A549 treated with CpdA at 1 μM for 4 hours (cell line): ENCODE measurements at places on chromosomes 5 and 9. TPM values are rescaled to one million over a fixed set of nuclear protein-coding genes. Genes with fewer than 3 reads are reported as not detected.

The PLAC8L1 gene
- 0.27 to 0.41 TPM in 2 of 5 replicates, not detected in the others for total RNA-seq

The NOL6 gene
- total RNA-seq, result 57.8 to 69.5 TPM (median 64.7 TPM) in 5 replicates

The SPINK4 gene
- not detected in 5 replicates for total RNA-seq

The ANKRD18B gene
- total RNA-seq, result 5.6 to 8.6 TPM (median 7.2 TPM) in 5 replicates

The PCDHA8 gene
- total RNA-seq, result 0.06 to 0.08 TPM (median 0.07 TPM) in 4 of 5 replicates, not detected in the other

The PCDHA11 gene
- 0.12 to 0.43 TPM (median 0.18 TPM) in 5 replicates for total RNA-seq

The NIM1K gene
- 0.27 to 0.41 TPM (median 0.33 TPM) in 4 of 5 replicates, not detected in the other for total RNA-seq

The HINT1 gene
- 454 to 533 TPM (median 496 TPM) in 5 replicates for total RNA-seq

The DDX4 gene
- total RNA-seq, result 0.02 TPM in 1 of 5 replicates, not detected in the others

The CCDC192 gene
- total RNA-seq, result not detected in 5 replicates

The FSTL4 gene
- 2.4 to 4.5 TPM (median 3.5 TPM) in 5 replicates for total RNA-seq

The PCDHGB7 gene
- 0.03 to 0.16 TPM (median 0.07 TPM) in 5 replicates for total RNA-seq

The ZBED3 gene
- 2.5 to 3.4 TPM (median 3.4 TPM) in 5 replicates for total RNA-seq

The LPAR1 gene
- 10.7 to 12.1 TPM (median 11.3 TPM) in 5 replicates for total RNA-seq

The PCDHGA8 gene
- total RNA-seq, result 0.02 TPM in 2 of 5 replicates, not detected in the others

The RORB gene
- not detected in 5 replicates for total RNA-seq

The S100Z gene
- not detected in 5 replicates for total RNA-seq
